Stimulated activated CD8-positive, alpha-beta memory T cell treated with anti-CD3 and anti-CD28 coated beads, Interleukin-7, amount 100 ng/mL, for 24 hours (primary cell): ENCODE measurements at places on chromosomes 2 and 18.

- DNase-seq: no peak
Observed at GRCh38 chr2:176536439-176537133, 267.3 kb downstream of the MTX2 start.

- DNase-seq: no peak
Observed at GRCh38 chr18:51617572-51618260, 420.2 kb upstream of the MEX3C start.

- DNase-seq: no peak
Observed at GRCh38 chr2:5549771-5550170, 142.4 kb upstream of the SOX11 start.

DNA sequence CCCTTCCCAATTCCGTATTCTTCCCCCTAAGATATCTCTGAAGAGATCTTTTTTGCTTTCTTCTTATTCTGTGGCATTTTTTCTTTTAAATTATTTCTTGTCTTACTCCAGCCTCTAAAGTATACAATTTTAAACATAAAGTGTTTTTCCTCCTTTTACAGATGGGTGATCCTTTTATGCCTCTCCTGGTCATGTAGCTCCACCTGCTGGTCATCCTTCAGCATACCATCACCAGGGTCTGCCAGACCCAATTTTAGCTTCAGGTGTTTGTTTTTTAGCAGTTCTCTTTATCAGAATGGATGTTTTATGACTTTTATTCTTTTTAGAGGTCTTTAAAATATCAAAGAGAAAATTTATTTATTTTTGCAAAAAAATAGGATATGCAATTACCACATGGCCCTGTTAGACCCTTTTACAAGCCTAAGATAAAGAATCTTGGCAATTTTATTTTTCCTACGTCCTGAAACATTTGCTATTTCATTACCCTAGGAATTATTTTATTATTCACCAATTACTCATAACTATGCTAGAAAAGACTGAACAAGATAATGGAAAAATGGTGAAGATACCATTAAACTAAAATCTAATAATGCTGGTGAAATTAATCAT, 55.5 kb downstream of the PIGN start:
- peak; percentile 4 for DNase-seq

DNA sequence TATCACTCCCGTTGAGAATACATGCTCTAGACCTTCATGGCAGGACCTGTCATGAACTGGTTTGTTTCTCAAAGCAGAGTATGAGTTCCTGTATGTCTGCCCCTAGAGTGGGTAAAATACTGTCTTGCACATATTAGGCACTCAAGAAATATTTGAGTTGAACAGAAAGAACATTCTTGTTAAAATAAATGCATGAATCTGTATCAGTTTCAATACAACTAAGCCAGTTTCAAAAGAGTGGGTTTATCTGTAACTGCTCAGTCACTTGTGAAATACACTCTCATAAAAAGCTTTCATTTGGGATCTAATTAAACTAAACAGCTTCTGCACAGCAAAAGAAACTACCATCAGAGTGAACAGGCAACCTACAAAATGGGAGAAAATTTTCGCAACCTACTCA, 69.2 kb downstream of the RFTN2 start:
- no peak for DNase-seq

DNA sequence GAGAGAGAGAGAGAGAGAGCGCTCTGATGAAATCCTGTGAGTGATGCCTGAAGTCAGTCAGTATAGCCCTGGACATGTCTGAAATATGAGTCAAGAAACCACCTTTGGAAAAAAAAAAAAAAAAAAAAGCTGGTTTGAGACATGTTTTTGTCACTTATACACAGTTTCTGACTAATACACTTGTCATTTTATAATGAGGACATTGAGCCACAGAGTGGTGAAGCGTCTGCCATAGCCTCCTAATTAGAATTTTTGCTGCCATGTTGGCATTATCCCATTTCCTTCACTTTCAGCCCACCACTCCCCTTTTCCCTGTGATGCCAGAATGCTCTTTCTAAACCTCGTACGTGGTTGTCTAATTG, 15.7 kb upstream of the MYO3B start:
- DNase-seq: no peak

DNA sequence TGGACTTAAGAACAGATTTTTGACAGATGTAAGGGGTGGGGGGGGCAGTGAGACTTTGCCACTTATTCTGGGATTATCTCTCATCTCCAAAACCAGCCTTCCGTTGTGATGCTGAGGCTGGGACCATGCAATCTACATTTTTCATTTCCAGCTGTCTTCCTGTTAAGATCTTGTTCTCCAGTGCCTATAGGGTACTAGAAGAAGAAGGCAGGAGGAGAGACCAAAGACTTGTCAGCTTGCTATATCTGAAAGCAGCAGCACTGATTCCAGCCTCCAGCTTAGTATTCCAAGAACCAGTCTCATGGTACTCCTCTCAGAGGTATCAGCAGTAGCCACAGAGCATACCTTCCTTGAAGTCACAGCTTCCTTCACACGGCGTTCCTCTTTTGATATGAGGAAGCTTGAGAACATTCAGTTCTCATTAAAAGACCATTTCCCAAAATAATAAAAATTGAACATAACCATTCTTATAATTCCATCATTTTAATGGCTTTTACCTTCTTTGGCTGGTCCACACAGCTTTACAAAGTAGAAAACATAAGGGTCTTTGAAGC, 49.8 kb downstream of the USP34 start:
- no peak for DNase-seq

- no peak for DNase-seq
Observed at GRCh38 chr2:20071397-20072383, 20.3 kb upstream of the LAPTM4A start.

- DNase-seq: no peak
Observed at GRCh38 chr2:170742896-170743529, 27.2 kb upstream of the ERICH2 start.

GRCh38 chr2:230879271-230879882, 14.6 kb downstream of the ITM2C start:
- no peak for DNase-seq

GRCh38 chr2:107694667-107695066, 132.0 kb upstream of the RGPD4 start:
- DNase-seq: no peak

DNA sequence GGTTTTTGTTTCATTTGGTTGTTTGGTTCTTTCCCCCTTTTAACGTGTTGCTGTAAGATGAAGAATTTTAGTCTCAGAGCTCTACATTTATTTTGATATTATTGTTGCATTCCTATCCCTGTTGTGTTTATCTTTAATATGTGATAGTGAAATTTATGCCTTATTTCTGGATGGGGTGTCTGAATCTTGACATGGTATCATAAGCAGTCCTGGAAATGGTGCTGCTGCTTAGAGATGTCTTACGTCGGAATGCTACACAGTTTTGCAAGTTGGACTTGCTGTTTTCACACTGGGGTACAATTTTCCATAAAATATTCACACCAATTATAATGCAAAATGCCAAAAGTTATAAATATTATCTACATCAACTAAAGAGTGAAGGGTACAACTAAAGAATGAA, 164.0 kb downstream of the GPD2 start:
- no peak for DNase-seq

- DNase-seq: no peak
Observed at GRCh38 chr2:59912042-59912441, 641.4 kb downstream of the BCL11A start.

DNA sequence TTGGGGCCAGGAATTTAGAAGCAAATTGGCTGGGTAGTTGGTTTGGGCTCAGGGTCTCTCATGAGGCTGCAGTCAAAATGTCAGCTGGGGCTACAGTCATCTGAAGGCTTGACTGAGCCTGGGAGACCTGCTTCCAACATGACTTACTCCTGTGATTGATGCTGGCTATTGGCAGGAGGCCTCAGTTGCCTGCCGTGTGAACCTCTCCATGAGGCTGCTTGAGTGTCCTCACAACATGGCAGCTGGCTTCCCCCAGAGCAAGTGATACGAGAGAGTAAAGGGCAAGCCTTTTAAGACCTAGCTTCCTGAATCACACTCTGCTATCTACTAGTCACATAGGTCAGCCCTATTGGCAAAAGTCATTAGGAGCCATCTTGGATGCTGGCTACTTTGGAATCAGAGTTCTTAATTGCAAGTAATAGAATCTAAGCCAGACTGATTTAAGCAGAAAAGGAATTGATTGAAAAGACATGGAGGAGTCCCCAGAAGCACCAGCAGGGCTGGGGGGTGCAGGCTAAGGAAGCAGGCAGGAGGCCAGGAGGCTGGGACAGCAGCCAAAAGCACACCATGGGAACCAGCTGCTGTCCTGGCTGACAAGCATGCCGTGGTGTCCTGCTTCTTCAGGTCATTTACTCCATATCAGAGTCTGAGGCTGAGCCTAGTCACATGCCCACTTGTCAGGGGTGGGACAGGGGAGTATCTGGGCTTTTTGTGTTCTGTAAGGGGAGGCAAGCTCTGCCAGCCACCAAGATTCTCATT, 7.8 kb upstream of the GIGYF2 start:
- no peak for DNase-seq

GRCh38 chr18:46242183-46242582, 138.0 kb downstream of the HAUS1 start:
- no peak for DNase-seq

- DNase-seq: no peak
Observed at GRCh38 chr2:27495840-27496356, 741 bp upstream of the GCKR start.

- no peak for DNase-seq
Observed at GRCh38 chr18:10930076-10930475, 219.3 kb downstream of the PIEZO2 start.
